ENCODE measurements at places on chromosomes 5 and 9.

DNA sequence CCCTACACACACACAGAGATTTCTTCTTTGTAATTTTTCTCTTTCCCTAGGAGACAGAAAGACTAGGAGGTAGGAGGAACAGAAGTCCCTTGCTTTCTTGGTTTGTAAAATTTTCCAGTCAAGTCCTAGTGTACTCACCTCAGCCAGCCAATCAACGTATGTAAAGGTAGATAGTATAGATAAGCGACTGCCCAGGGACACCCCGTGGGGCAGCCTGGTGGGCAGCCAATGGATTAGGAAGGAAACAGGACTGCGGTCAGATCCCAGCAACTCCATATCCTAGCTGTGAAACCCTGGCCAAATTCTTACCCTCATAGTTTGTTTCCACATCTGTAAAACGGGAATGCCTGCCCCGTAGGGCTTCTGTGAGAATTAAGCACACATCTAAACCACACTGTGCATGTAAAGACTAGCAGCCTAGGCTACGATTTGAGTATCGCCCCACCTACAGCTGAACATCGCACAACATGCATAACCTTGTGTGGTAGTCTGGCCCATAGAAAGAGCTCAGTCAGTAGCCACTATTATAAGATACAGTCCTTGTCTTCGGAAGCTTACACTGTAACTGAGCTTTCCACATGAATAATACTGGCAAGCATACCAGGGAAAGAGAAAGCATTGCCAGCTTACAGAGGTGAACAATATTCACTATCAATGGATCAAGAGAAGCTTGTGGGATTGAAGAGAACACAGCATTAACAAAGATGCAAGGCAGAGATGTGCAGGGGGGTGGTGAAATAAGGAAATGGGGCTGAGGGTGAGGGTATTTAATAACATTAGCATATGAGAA, 353.4 kb upstream of the PANK3 start:
- no peak for DNase-seq

GRCh38 chr5:180636016-180636402, 13.4 kb downstream of the FLT4 start:
- DNase-seq: no peak

DNA sequence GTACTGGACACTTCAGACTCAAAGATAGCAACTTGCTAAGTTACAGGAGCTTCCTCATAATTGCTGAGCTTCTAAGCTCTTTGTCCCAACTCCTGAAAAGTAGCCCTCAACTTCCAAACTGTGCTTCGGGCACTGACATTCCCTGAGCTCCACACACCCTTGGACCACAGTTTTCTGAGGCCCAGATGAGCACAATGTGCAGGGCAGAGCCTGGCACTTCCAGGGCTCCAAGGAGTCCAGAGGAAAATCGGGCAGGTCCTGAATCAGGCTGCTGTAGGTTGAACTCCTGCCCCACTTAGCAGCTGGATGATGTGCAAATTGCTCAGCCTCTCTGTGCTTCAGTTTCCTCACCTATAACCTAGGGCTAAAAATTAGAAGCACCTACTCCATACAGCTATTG, 54.6 kb upstream of the KCNIP1 start:
- no peak for DNase-seq

- DNase-seq: no peak
Measured at GRCh38 chr9:135905380-135906258, 1.7 kb downstream of the CAMSAP1 start.

DNA sequence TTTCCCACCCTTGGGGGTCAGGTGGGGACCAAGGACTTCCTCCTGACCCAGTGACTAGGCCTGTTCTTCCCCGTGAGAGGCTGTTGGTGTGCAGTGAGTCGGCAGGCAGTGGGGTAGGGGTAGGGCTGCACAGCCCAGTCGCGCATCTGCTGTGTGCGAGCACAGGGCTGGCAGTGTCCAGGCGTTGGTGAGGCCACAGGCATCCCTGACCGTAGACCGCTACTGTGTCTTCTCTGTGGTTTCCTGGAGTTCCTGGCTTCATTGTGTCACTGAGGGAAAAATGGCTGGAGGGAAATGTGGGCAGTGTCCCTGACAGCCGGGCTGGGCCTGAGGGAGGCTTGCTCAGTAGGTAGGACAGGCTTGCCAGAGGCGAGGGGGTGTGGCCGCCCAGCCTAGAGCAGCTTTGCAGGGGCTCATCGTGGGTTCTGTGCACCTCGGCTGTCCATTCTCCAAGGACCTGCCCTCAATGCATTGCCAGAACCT, 95.4 kb downstream of the CACNA1B start:
- no peak for DNase-seq

DNA sequence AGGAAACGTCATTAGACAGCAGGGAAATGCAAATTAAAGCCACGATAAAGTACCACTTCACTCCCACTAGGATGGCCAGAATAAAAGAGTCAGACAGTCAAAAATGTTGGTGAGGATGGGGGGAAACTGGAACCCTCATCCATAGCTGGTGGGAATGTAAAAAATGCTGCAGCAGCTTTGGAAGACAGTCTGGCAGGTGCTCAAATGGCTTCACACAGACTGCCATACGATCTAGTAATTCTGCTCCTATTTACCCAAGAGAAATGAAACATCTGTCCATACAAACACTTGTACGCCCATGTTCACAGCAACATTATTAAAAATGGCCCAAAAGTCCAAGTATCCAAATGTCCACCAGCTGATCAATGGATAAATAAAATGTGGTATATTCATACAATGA, 158.9 kb upstream of the PHYKPL start:
- DNase-seq: no peak

GRCh38 chr9:21730899-21731298, 71.5 kb upstream of the MTAP start:
- no peak for DNase-seq

DNA sequence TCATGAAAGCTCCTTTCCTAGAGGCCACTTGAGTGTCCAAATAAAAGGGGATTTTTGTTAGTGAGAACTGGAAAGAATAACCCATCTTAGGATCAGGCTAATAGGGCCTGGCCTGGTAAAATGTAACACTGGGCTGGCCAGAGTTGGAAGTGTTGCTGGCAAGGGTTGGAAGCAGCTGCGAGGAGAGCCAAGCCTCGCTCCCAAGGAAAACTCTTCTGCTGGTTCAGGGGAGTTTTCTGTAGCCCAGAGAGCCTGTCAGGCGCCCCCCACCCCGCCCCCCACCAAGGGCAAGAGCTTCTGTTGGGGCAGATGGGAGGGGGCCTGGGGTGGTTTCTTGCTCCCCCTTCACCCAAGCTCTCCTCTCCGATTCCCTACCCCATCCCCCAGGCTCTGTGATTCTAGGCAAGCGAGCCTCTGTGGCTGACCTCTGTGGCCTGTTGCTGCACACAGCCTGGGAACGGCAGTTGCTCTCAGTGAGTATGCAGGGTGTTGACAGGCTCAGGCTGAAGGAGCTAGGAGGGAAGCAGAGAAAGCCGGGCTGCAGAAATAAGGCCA, 547.8 kb downstream of the CCDC171 start:
- no peak for DNase-seq

GRCh38 chr9:93058355-93059010, at the start of gene SUSD3:
TSS of gene SUSD3 (plus strand) at chr9:93058701. CDS start at chr9:93058743, 42 bp downstream.
- DNase-seq: no peak

GRCh38 chr5:37645707-37646106, 194.1 kb downstream of the GDNF start:
- DNase-seq: no peak

DNA sequence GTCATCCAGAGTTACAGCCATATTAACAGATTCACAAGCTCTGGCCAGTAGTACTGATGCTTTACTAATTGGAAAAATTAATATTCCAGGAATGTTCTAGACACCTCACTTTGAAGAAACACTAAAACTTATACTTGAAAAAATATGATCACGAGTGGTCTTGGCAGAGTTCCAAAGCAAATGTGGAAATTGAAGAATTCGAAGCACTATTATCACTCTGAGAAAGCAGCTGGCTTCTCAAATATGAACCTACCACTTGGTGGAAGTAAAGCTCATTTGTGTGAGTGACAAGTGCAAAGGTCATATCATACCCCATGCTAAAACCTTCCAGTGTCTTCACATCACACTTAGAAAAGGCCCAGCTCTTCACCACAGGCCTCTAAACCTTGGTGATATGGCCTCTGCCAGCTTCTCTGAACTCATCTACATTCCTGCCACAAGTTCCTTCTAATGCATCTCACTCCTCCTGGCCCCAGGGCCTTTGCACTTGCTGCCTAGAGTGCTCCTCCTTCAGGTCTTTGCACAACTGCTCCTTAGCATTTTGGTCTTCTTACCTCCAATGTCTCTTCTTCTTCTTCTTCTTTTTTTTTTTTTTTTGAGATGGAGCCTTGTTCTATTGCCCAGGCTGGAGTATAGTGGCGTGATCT, 175.7 kb upstream of the SMIM23 start:
- no peak for DNase-seq

DNA sequence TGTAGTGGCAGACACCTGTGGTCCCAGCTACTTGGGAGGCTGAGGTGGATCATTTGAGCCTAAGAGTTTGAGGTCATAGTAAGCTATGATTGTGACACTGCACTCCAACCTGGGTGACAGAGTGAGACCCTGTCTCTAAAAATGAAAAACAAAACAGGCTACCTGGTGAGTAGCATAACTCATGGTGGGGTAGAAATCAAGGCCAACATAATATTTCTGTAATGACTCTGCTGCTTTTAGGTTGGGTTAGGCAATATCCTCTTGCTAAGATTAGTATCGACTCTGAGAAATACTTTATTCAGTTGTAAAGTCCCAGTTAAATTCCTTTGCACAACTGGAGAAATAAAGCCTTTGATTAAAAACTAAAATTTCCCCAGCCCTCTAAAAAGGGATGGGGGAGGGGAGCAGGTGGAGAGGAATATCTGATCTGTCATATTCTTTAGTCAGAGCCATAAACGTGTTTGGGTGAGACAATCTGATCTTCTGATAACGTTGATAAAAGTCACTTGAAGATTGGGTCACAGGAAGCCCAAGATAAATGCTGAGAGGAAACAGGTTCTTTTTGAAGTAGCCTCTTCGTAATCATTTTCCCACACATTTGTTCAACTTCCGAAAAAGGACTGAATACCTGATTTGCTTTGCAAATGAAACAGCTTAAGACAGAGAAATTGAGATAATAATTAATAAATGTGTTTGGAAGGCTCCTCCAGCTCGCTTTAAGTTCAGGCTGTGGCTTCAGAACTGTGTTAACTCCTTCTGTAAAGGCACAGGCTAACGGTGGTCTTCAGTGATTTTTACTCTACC, 14.9 kb downstream of the IL4 start:
- DNase-seq: no peak

GRCh38 chr9:123834218-123834888, 95.6 kb downstream of the DENND1A start:
- no peak for DNase-seq

GRCh38 chr5:177089127-177089526, 2.4 kb downstream of the FGFR4 start:
- DNase-seq: no peak

- DNase-seq: no peak
Measured at GRCh38 chr9:90773617-90774016, 28.0 kb upstream of the SYK start.

- no peak for DNase-seq
Measured at GRCh38 chr5:80034962-80035821, at the start of gene THBS4. TSS of gene THBS4 (plus strand) at chr5:80035348. CDS start at chr5:80035538, 190 bp downstream.

DNA sequence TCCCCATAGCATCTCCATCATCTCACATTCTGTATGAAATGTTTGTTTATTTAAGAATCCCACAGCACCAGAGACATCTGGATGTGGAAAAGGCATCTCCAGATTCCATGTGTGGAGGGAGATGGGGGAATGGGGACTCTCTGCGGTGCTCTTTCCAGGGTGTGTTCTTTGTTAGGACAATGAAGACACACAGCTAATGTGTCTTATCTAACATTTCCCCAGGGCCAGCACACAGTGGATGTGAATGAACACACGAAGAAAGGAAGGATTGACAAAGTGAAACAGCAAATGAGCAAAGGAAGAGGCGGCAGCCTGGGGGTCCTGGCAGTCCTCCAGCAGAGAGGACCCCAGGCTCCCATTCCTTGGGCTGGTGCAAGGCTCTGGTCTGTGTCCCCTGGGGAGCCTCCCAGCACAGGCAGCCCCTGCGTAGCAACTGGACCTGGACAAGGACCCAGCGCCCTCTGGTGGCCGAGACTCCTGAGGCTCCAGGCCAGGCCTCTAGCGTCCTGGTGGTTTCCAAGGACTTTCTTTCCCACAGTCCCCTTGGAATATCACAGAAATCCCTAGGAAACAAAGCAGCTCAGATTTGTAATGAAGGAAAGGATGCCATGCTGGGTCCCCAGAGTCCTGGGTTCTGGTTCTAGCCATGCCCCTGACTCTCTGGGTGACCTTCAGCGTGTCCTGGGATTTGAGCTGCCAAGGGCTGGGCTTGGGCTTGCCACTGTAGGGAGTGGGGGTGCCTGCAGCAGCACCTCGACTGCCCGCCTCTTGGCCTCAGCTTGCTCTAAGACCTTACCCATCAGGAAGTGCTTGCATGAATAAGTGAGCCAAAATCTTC, 3.5 kb upstream of the PDLIM7 start:
- DNase-seq: peak; percentile 6

GRCh38 chr5:2007878-2008501, 125.3 kb upstream of the IRX4 start:
- DNase-seq: no peak

- no peak for DNase-seq
Measured at GRCh38 chr5:33321026-33321425, 119.7 kb upstream of the TARS1 start.

- no peak for DNase-seq
Measured at GRCh38 chr9:32832346-32832745, 49.0 kb downstream of the TMEM215 start.

DNA sequence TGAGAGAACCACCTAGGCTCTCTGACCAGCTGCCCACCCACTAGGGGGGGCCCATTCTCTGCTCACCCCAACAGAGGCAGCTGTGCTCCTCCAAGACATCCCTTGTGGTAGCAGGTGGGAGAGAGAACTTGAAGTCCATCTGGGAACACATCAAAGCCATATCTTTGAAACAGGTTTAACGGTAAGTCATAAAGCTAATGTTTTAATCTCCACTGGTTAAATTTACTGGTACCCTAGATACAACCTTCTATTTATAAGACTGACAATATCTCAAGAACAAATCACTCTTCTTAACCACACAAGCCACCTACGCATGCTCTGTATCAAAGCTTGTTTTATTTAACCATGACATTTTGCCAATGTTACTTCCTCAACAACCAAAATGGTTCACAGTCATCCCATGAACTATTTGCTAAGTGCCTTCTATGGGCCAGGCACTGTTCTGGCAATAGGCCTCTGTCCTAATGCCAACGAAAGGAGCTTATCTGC, 20.4 kb downstream of the AUH start:
- DNase-seq: no peak

DNA sequence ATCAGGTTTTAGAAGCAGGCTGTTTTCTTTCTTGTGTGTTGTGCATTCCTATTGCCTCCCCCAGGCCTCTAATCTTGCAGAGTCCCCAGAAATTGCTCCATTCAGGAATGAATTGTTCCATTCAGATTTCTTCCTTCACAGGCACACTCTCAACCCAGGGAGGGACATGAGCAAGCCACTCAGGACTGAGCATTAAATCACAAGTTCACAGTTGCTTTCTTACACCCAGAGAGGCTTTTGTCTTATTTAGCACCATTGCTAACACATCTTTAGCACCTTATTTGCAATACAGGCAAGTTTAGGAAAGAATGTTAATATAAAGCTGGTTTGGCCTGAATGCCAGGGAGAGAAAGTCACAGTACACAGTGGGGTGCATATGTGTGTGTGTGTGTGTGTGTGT, 221.4 kb downstream of the RAB3C start:
- no peak for DNase-seq

Measured in NCI-H2081 treated with DMSO at 0.1 percent for 48 hours (cell line).